IPS-NIHi11 (cell line): ENCODE measurements at places on chromosomes 12 and 14.

- no peak for DNase-seq
Observed at GRCh38 chr12:67540920-67541624, 107.5 kb upstream of the DYRK2 start.

- no peak for DNase-seq
Observed at GRCh38 chr12:95182868-95183415, 34.3 kb downstream of the FGD6 start.

GRCh38 chr14:73613046-73613383, 698 bp downstream of the ACOT6 start:
- no peak for DNase-seq

DNA sequence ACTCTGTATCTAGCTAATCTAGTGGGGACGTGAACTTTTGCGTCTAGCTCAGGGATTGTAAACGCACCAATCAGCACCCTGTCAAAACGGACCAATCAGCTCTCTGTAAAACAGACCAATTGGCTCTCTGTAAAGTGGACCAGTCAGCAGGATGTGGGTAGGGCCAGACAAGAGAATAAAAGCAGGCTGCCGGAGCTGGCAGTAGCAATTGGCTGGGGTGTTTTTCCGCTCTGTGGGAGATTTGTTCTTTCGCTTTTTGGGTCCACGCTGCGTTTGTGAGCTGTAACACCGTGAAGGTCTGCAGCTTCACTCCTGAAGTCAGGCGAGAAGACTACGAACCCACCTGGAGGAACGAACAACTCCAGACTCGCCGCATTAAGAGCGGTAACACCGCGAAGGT, 76.5 kb downstream of the SPRING1 start:
- DNase-seq = no peak

DNA sequence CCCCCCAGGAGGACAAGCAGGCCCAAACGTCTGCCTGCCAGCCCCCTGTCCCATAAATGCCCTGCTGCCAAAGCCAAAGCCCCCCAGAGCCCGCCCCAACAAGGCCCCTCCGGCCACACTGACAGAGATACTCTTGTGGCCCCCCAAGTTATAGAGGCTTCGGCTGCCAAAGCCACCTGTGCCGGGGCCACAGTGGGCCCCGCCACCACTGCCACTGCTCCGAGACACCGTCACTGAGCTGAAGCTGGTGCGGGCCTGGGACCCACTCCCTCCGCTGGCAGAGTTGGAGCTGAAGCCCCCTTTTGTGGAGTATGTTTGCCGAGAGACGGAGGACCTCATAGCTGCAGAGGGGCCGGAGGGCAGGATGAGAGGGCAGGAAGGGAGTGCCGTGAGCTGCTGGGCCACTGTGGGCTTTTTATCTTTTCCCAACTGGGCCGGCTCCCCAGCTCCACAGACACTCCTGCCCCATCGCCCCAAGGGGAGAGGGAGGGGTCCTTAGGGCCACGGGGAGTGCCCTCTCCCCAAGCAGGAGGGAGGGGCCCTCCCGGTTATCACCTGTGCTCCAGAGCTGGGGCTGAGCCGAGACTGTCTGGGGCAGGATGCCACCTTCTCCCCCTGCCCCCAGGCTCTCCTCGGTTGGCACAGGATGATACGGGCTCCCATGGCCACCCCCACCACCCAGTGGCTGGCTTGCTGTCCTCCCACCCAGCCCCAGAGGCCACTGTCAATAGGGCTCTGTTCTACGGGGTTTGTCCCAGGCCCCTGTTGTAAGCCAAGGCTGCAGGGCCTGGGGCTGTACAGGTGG, at the start of gene KRT79:
TSS of gene KRT79 (minus strand) at position 390 of the 805 bp plus-strand sequence. CDS start at position 339, 51 bp downstream.
- no peak for DNase-seq

- no peak for DNase-seq
Observed at GRCh38 chr12:32052212-32052713, 54.4 kb upstream of the BICD1 start.

- DNase-seq = no peak
Observed at GRCh38 chr12:97520106-97520505, 57.5 kb downstream of the RMST start.

GRCh38 chr14:74535756-74536325, 42.3 kb downstream of the ISCA2 start:
- no peak for DNase-seq

GRCh38 chr12:16610743-16611142, 4.8 kb upstream of the LMO3 start:
- no peak for DNase-seq

DNA sequence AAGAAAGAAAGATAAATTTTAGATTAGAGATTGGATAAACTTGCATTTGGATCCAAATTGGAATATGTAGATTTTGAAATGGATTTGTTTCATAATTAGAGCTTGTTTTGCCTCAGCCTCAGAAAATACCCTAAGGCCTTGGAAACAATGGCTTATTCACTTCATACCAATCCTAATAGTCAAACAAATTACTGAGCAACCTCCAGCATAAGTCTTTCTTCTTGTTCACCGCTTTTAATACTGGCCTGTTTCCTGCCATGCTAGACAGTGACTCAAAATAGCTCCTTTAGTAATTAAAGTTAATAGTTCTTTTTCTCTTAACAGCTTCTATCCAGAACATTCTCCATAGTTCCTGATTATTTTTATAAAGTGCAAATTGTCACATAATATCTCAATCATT, 110.9 kb upstream of the DNM1L start:
- DNase-seq = no peak

DNA sequence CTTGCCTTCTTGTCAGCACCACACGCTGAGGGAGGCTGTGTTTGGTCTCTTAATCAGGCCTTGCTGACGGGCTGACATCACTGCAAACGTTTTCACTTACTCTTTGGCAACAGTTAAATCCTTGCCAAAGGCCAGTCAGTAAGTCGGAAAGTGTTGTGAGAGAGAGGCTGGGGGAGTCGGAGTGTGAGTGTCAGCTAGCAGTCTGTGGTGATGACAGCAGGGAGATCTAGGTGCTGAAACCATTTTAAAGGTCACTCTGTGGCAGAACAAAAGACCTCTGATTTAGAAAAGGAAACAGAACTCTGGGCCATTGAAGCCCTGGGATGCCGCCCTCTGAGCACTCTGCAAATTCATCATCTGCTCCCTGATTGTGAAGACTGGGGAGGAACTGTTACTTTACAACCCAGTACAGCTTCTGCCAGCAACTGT, 143.5 kb downstream of the PAX9 start:
- DNase-seq = peak; percentile 17

GRCh38 chr14:101499513-101499912, 61.8 kb upstream of the DIO3 start:
- DNase-seq = no peak

DNA sequence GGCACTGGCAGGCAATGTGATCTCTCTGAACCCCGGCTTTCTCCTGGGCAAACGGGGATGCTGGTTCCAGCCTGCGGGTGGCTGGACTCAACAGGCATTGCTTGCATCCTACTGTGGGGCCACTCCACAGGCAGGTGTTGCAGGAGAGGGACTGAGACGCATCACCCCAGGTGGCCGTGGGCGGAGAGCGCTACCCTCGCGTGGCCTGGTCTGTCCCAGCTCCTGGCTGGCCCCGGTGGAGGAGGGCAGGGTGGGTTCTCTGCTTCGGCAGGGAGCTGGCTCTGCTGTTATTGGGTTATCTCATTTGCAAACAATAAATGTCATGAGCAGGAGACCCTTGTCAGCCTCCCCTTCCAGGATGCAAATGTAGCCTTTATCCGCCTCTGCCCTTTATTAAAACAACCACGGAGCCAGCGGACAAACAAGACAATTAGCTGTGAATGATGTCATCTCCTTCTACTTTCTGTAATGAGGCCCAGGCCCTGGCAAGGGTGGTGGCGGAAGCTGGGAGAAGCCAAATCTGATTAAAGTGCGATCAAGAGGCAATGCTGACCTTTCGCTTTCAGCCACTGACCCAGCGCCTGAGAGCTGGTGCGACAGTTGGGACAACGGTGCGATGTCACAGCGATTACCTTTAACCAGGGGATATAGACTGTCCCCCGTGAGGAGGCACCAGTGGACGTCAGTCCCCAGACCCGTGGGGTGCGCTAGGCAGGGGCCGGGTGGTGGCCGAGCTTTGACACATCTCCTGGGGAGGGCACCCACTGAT, 161.8 kb downstream of the KIF26A start:
- DNase-seq = no peak

DNA sequence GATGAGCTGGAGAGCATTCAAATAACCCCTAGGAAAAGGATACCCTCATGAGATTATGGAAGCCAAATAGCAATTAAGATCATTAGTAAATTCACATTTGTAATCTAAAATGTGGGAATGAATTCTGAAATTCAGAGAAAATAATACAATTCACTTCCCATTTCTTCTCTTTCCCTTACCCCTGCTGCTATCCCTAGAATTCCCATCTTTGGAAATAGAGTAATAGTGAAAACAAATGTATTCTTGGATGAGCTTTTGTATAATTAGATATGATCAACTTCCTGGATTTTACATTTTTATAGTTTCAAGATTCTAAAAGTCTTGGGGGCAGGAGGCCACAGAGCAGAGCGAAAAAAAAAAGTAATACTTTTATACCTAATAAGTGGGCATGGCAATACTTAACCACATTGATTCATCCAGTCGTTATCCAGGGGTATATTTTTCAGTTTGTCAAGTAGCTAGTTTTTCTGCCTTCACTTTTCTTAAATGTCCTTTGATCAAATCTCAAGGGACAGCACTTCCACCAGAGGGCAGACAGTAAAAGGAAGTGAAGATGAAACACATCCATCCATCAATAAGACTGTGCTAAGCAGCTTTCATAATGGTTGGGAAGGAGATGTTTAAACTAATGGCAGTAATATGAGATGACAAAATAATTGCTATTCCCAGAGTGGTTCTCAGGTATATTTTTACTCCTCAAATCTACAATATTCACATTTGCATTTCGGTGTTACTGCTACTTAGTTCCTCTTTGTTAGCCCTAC, 401.3 kb downstream of the DIO2 start:
- peak; percentile 24 for DNase-seq

- peak; percentile 46 for DNase-seq
Observed at GRCh38 chr12:4353785-4354208, 25.7 kb downstream of the FGF23 start.

DNA sequence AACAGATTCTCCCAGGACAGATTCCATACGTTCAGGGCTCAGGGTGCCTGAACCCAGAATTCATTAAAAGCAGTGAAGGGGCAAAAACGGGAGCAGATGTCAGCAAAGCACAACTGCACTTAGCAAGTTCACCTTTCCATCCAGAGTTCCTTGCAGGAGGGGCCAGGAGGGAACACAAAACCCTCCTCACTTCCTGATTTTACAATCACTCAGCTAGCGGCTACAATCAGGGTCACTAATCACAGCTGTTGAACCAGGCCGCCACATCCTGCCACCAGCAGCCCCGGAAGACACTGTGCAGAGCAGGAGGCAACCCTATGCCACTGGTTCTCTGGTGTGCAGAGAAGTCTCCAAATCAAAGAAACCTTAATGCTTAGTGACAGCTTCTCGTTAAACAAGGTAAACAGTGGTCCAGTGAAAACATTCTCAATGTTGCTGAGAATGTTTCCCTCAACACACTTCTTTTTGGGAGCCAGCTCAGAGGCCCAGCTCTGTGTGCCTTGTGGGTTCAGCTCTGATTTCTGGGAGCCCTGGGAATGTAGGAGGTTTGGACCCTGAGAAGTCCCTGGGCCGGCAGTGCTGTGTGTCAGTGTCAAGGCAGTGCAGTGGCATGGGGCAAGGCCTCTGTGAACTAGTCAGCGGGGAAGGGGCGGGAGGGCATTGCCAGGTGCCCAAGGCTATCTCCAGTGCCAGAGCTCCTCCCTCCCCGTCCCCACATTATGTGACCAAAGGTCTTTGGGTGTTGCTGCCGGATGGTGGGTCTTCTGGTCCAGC, 54.5 kb downstream of the VCPKMT start:
- no peak for DNase-seq

DNA sequence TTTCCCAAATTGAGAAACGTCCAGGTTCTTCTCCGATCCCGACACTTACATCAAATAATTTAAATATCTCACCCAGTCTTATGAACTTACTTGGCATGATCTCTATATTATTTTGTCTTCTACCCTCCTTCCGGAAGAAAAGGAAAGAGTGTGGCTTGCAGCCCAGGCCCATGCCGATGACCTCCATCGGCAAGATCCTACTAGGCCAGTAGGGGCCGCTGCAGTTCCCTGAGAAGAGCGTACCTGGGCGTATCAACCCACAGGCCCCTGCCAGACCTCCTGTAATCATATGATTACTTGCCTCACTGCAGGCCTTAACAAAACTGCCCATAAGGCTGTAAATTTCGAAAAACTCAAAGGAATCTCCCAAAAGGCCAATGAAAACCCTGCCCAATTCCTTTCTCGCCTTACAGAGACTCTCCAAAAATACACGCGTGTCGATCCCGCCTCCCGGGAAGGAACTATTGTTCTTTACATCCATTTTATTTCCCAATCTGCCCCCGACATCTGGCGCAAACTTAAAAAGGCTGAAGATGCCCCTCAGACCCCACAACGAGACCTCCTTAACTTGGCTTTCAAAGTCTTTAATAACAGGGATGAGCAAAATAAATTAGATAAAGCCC, 69.6 kb downstream of the MOK start:
- DNase-seq = peak; percentile 93

DNA sequence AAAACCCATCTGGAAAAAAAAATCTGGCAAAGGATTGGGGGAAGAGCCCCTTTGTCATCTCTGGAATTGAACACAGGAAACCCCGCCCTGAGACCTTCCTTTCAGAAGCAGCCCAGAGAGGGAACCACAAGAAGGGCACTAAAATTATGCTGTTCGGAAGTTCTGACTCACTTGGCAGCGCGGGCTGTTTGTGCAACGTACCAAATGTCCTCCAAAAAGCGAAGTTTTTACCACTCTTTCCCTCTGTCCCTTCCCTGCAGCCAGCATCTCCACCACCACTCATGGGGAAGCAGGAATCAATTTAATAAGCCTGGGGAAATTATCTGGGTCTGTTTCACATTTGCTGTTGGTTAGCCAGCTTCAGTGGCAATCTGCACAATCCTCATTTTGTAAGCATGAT, 3.2 kb upstream of the SYNE3 start:
- DNase-seq = no peak

GRCh38 chr12:11171969-11172675, 1.1 kb downstream of the SMIM10L1 start:
- no peak for DNase-seq

- no peak for DNase-seq
Observed at GRCh38 chr12:132907216-132907615, 19.8 kb upstream of the CHFR start.

- no peak for DNase-seq
Observed at GRCh38 chr14:34035934-34036250, 85.0 kb upstream of the EGLN3 start.

- DNase-seq = no peak
Observed at GRCh38 chr14:90489306-90489705, 92.5 kb downstream of the CALM1 start.

DNA sequence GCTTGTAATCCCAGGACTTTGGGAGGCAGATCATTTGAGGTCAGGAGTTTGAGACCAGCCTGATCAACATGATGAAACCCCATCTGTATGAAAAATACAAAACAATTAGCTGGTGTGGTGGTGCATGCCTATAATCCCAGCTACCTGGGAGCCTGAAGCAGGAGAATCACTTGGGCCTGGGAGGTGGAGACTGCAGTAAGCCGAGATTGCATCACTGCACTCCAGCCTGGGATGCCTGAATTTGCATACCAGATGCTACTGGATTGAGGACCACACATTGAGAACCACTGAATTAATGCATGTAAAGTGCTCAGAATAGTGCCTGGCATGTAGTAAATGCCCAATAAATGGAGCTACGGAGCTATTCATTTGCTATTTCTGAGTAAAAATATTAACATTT, 14.9 kb upstream of the MYH7 start:
- DNase-seq = no peak
